Activated CD4-positive, alpha-beta T cell treated with anti-CD3 and anti-CD28 coated beads, Interleukin-2, Interleukin-4, amounts not matched to agents 100 ng/mL and 50 ng/mL, durations not matched to agents 16 hours and 8 hours (primary cell): ENCODE measurements at places on chromosomes 1 and 21.

- DNase-seq = no peak
Measured at GRCh38 chr1:163250382-163250974, 47.8 kb upstream of the RGS5 start.

DNA sequence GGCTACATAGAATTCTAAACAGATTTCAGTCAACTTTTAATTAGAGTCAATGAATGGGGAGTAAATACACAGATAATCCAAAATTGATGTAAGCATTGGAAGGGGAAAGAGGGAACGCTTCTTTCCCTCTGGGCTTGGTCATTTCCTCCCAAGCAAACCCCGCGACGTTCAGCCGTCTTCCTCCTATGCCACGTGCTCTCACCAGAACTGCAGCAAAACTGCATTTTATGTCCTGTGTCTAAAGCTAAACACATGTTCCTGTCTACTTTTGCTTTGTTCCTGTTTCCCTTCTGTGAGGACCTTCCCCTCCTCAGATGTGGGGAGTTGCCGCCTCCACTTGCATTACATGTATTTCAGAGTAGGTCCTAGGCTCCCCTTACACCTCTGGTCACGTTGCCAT lies 27.2 kb downstream of the UTP25 start:
- no peak for DNase-seq

DNA sequence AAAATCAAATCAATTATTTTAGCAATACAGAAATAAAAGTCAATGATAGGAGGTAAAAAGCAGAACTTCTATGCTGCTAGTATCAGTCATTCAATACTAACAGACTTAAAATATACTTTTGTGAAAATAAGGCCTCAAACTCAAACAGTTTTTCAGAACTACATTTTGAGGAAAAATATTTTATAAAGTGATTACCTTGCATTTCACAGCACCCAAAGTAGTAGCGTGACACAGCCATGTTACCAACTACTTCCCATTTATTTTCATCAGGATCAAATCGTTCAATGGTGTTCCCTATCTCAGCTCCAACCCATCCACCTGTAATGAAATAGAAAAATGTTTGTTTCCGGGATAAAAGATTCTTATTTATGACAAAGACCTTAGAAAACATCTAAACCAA lies 28.7 kb downstream of the TMEM69 start:
- DNase-seq = no peak

DNA sequence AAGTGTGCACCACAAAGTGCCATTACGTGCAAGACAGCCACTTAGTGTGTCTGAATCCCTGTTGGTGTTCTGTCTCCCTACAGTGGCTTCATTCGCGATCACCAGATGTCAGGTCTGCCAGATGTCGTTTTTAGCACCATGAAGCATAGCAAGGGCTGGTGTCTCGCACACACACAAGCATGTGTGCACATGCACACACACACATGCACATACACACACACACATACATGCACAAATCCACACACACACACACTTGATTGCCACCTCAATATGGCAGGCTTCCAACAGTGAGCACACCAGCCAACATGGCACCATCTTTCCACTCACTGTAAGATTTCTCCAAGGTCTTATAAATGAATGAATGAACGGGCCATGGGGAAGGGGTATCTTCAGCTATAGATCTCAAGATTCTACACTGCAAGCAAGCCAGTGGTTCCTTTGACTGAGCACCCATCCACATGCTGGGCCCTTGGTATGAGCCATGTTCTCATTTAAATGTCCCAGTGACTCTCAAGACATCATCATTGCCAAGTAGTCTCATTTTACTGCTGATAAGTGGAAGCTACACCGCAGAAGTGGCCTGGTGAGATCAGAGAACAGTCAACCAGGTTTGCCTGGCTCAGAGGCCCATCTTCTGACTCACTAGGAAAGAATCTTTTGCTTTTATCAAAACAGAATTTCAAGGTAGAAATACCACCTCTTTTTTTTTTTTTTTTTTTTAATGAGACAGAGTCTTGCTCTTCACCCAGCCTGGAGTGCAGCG lies 84.9 kb downstream of the SIM2 start:
- no peak for DNase-seq

- DNase-seq = no peak
Measured at GRCh38 chr21:33390479-33390878, 12.7 kb upstream of the IFNGR2 start.

- DNase-seq = no peak
Measured at GRCh38 chr1:86068841-86069756, 87.5 kb downstream of the COL24A1 start.

DNA sequence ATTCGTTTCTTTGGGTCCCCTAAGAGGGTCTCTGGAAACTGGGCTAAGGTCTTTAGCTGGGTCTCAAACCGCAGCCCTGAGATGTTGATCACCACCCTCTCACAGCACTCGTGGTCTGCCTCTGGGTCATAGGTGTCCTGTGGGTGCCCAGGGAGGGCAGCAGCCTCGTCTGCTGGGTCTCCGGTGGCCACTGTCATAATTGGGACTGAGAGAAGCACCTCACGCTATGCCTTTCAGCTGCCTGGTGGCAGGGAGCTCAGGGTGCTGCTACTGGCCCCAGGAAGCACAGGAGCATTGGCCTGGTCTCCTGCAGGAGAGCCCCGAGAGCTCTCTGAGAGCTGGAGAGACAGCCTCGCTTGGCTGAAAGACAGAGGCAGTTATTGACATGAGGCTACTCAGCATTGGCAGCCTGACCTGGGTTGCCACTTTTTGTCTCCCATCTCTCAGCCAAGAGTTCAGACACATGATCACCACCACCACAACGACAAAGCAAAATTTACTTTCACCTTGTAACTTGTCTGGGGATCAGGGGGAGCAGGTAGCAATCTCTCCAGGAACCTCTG lies 1.5 kb downstream of the KCNA2 start:
- no peak for DNase-seq

DNA sequence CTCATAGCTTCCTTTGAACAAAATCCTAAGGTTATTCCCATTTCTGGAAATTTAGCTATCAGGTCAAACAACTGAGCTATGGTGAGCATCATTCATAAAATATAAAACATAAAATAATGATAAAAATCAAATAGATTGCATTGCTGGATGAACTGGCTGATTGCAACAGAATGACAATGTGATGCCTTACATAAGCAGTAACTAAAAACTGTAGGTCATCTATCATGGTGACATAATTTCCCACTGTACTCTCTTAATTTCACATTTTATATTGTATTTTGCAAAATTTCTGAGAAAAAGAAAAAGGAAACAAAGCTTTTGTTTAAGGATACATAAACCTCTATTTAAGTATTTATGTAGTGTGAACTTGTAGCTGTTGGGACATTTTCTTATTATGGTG lies 4.6 kb downstream of the PTGER3 start:
- no peak for DNase-seq

DNA sequence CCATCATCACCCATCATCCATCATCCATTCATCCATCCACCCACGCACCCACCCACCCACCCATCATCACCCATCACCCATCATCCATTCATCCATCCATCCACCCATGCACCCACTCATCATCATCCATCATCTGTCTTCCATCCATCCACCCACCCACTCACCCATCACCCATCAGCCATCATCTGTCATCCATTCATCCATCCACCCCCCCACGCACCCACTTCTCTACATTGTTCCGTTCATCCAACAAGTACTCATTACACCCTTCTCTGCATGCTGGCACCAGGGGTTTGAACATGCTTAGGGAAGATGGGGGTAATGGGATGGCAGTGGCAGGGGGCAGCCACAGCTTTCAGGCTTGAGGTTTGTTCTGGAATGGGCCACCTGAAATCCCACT lies 82.1 kb downstream of the ADARB1 start:
- DNase-seq = no peak

- DNase-seq = peak; percentile 80
Measured at GRCh38 chr21:29342363-29342957, 43.7 kb downstream of the BACH1 start.
